ENCODE measurements at places on chromosomes 5 and 9. TPM values are rescaled to one million over a fixed set of nuclear protein-coding genes. Genes with fewer than 3 reads are reported as not detected.

GRCh38 chr9:134215699-134216448 lies 51.5 kb upstream of the RNU6ATAC start:
- DNase-seq: no peak

SARDH gene
- total RNA-seq: 0.87 TPM

DNA sequence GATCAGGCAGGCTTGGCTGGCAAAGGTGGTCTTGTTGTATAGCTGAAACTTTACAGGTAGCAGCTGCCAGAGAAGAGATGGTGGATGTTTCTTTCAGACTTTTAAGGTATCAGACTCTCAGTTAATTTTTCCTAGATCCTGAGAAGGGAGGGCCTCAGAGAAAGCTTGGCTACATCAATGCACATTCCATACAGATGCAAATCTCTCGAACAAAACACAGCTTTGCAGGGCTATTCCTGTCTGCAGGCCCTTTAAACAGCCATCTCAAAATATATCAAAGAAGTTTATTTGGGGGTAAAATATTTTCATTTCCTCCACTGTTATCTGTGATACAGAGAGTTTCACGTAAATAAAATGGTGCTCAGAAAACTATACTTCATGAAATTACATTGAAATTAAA lies 1584.4 kb downstream of the EFNA5 start:
- no peak for DNase-seq

TOPORS gene
- 13.2 TPM for total RNA-seq

- DNase-seq: no peak
These were observed 98.1 kb downstream of the DOCK8 start for GRCh38 chr9:312596-313320.

GRCh38 chr9:86039991-86040860 lies 59.1 kb downstream of the GOLM1 start:
- DNase-seq: no peak

DNA sequence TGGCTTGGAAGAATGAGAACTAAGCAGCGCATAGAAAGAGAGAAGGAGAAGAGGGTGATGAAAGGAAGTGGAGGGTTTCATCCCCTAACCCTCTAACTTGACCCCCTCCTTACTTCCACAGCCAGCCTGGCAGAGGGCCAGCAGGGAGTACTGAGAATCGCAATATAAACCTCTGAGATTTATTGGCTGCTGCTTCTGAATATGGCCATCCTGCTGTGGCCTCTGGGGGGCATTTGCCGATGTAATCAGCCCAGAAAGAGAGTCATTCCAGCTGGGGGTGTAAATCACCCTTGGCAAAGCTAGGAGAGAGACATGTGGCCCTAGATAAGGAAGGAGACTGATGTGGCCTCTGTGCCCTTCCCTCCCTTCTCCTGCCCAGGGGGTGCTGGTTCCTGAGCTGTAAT lies 960 bp upstream of the GFRA3 start:
- DNase-seq: peak; percentile 16

- no peak for DNase-seq
These were observed 216.2 kb upstream of the ACTBL2 start for GRCh38 chr5:57698802-57699201.

ORM1 gene
- total RNA-seq: 0.64 TPM

DNA sequence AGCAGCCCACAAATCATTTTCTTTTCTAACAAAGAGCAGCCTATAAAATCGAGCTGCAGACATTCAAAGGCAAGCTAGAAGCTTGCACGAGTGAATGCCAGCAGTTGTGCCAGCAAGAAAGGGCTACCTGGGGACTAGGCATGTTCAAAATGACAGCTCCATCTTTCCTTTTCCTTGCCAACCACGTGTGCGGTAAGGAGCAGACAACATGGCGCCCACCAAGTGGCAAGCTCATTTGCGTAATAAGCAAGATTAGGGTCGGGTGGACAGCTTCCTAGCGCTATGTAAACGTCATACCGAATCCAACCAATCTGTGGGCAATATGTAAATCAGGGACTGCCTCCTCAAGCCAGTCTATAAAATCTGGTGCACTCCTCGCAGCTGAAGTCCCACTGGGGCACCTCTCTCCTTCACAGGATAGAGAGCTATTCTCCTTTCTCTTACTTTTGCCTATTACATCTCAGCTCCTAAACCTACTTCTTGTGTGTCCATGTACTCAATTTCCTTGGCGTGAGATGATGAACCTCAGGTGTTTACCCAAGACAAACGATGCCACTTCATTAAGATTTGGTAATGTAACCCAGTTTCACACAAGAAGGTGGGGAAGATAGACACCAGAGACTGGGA lies 22.5 kb upstream of the SPARC start:
- DNase-seq: no peak

DNA sequence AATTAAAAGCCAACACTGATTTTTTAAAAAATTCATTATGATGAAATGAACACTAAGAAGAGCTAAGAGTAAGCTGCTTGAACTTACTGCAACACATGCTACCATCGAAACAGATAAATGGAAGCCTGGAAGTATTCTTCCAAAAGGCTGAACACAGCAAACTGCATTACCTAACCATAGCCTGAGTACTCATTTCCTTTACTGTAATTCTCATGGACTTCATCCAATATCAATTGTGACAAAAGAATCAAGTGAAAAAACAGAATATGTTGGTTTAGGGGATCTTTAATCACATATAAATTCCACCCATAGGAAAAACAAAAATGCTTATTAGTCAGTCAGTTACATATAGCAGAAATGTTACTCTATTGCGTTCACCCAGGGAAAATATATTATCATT lies 68.5 kb downstream of the DROSHA start:
- DNase-seq: no peak

PKD2L2 gene
- total RNA-seq: not detected

GRCh38 chr5:131079232-131079631 lies 85.8 kb downstream of the HINT1 start:
- no peak for DNase-seq

DNA sequence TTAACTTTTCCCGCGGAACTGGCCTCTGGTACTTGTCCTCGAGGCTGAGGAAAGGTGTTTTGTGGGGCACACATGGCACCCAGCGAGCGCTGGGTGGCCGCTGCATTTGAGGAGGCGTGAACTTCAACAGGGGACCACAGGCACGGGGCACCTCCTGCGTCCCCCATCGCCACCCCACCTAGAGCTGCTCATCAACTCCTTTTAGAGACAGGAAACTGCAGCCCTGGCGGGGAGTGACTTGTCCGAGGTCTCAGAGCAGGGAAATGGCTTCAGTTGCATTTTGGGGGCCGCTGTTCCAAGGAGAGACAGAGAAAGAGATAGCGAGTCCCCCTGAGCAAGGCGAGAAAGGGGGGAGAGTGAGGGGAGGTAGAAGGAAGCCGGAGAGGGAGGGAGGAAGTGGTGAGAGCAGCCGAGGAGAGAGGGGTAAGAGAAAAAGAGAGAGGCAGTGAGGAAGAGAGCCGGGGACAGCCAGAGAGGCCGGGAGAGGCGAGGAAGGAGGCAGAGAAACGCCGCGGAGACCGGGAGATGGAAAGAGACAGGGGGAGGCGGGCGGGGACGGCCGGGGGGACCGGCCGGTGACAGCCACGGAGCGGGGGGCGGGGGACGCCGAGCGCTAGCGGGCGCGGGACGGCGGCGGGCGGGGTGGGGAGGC lies 12.5 kb upstream of the LHX2 start:
- no peak for DNase-seq

GABRB2 gene
- total RNA-seq: 4.8 TPM

DNA sequence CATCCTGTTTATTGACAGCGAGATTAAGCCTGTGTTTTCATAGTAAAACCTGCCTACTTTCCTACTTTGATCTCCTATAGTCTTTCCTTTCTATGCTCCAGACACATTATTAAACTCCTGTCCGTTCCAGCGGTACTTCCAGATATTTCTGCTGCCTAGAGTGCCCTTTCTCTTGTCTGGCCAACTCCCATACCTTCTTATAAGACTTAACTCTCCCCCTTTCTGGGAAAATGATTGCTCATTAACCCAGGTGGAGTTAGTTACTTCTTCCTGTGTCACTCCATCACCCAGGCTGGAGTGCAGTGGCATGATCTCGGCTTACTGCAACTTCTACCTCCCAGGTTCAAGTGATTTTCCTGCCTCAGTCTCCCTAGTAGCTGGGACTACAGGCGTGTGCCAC lies 33.1 kb downstream of the KDM4C start:
- DNase-seq: no peak

DNA sequence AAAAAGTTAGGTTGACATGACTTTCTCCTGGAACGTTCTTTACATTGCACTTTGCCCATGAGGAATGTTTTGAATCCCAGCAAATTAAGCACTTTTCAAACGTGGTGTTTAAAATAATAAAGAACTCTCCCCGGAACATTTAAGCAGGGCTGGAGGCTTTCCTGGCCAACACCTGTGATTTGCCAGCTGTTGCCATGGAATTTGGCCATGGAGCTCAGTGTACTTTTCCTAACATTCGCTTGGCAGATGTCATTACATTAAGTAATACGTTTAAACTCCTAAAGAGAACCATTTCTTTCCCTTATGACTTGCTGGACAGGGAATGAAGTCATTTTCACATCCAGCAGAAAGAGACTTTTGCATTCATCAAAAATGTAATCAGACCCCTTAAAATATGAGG lies 146.1 kb downstream of the GAS1 start:
- no peak for DNase-seq

DNA sequence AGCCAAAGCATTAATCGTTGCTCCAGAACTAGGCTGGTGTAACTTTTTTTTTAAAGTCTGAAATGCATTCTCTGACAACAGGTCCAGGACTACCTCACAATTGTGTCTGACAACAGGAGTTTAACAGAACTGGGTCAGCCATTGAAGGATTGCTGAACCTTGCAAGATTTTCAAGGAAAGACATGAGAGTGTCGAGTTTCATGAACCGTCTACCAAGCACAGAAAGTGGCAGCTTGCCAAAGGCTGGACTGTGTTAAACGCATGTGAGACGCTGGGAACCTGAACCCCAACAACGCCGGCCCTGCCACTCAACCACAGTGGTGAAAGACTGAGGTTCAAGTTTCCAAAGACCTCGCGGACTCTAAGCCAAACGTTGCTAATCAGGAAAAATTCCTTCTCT lies 79.1 kb downstream of the LHFPL2 start:
- no peak for DNase-seq

DNA sequence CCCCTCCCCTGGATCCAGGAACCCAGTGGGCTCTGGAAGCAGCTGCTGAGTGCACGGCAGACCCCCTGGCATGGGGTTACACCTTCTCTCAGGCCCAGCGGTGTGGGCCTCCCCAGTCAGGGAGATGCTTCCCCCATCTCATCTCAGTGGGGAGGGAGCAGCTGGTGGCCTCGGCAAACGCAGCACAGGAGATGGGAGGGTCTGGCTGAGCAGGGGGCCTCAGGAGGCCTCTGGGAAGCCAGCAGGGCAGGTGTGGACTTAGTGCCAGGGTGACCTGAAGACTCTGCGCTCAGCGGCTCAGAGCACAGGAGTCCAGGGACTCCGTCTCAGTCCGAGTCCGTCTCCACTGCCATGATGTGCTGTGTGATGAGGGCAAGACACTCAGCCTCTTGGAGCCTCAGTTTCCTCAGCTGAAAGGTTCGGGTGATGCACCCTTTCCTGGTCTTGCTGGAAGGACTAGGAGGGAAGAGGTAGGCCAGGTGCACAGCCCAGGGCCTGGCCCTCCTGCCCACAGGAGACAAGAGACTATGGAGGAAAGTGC lies 100.6 kb downstream of the GTF3C4 start:
- peak; percentile 43 for DNase-seq

DNA sequence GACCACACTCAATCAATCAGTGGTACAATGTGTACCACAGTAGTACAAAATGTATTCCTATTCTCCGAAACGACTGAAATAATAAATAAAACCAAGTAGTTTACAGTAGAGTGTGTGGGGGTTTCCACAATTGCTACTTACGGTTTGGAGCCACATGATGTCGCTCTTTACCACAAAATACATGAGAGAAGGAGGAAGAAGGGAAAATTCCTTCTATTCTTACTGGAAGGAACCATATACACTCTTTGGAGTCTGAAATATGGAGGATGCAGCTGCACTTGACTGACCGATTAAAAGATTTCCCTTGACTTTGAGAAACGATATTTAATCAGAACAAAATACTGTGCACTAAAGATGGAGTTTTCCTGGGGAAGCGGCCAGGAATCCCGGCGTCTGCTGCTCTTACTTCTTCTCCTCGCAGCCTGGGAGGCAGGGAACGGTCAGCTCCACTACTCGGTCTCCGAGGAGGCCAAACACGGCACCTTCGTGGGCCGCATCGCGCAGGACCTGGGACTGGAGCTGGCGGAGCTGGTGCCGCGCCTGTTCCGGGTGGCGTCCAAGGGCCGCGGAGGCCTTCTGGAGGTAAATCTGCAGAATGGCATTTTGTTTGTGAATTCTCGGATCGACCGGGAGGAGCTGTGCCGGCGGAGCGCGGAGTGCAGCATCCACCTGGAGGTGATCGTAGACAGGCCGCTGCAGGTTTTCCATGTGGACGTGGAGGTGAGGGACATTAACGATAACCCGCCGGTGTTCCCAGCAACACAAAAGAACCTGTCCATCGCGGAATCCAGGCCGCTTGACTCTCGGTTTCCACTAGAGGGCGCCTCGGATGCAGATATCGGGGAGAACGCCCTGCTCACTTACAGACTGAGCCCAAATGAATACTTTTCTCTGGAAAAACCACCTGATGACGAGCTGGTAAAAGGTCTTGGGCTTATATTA lies at the start of gene PCDHA4:
Gene PCDHA4 (plus strand): TSS at position 235 of the 942 bp plus-strand sequence.
- no peak for DNase-seq

CAMK4 gene
- total RNA-seq: 0.42 TPM

HCN1 gene
- not detected for total RNA-seq

GRCh38 chr9:105679257-105680022 lies 14.9 kb upstream of the TMEM38B start:
- no peak for DNase-seq

DNA sequence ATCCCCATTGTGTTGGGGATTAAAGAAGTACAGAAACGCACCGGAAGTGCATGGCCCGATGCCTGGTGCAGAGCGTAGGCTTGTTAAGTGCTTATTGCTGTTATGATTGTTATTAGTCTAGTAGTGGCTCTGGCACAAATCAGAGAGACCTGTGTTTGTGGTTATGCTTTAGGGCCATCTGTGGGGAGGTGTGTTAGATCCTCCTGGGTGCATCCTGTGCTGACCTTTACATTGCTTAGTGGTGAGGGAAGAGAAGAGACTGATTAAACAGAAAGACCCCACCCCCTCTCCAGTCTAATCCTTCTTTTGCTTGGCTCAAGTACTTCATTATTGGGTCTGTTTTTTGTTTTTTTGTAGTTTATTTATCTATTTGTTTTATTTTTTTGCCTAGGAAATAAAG lies 112.7 kb upstream of the SPRY4 start:
- no peak for DNase-seq
